ENCODE measurements at places on chromosomes 1 and 21.
A peak's percentile ranks its signal among the peaks of the same experiment; 100 is the strongest.

GRCh38 chr1:159132271-159132881, 39.0 kb upstream of the CADM3 start:
- DNase-seq = peak; percentile 17

DNA sequence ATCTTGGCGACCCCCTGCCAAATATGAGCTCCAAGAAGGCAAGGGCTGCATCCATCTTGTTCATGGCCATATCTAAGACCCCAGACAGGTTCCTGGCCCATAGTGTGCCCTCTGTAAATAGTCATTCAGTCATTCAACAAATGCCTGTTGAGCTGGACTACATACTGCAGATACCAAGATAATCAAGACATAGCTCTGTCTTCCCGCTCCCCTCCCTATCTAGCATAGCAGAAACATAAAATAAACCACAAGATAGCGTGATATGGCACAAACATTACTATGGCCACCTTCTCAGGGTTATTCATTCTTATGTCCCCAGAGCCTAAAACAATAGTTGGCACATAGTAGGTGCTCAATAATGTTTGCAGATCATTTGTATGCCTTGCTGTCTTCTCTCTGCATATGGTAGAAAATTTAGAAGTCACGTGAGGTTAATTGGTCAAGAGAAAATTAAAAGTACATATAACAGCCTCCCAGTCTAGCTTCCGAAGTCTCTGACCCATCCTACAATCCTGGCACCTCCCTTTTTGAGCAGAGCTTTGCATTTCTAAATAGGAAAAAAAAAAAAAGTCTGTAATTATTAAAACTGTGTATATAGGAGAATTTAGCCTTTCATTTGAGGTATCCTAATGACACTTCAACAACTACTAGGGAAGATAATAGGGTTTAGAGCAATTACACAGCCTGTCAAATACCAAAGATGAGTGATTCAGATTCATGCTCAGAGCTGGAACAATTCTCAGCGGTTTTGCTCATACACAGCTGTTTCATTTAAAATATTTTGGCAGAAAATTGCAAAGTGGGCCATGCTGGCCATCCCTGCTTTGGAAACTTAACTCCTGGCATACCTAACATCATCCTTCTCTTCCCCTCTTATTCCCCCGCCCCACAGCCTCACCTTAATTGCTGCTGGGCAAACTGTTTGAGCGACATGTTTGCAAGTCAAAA, 219.0 kb downstream of the KAZN start:
- DNase-seq = no peak

DNA sequence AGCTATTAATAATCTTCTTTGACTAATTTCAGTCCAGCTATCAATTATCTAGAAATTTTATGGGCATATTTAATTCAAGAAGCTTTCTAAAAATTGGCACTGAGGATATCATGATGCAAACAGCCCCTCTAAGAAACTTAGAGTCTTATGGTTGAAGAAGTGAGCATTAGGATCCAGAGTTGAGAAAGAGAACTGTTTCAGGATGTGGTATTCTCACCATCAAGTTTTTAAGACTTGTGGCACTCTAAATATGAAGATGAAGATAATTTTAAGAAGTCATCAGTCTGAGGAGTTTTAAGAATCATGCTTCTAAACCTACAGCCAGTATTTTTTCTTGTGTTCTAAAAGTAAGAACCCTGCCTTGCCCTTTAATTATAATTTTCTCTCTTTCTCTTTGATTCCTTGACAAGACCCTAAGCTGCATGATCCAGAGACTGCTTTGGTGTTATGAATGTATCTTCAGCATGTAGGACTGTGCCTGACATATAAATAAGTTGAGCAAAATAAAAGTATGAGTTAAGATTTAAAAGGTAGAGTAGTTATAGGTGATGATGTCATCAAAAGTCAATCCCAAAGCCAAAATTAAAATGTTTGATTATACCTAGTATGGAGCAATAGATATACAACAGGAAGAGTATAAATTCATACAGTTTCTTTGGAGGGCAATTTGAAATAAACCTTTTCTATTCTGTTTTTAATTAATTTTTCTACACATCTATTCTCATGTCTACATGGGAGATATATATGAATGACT, 39.1 kb downstream of the RPS6KC1 start:
- no peak for DNase-seq

GRCh38 chr1:160748181-160748877, 9.3 kb downstream of the SLAMF7 start:
- no peak for DNase-seq

- no peak for DNase-seq
Observed at GRCh38 chr1:31063631-31064030, 1.9 kb downstream of the PUM1 start.

DNA sequence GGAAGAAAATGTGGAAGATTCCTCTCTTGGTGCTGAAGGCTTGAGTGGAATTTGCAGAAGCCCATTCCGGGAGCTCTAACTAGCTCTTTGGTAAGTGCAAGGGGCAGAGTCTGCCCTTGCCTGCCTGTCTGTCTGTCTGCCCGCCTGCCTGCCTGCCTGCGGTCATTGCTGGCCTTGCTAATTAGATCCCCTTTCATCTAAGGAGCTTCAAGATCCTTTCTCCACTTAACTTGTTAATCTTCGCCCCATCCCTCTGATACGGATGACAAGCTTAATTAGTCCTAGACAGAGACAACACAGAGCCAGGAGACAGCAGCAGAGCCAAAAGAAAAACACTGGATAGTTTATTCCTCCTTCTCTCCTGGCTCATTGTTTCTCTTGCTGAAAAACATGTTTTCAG, 80.2 kb upstream of the GADD45A start:
- no peak for DNase-seq

- no peak for DNase-seq
Observed at GRCh38 chr1:192830595-192831246, 21.9 kb downstream of the RGS2 start.

DNA sequence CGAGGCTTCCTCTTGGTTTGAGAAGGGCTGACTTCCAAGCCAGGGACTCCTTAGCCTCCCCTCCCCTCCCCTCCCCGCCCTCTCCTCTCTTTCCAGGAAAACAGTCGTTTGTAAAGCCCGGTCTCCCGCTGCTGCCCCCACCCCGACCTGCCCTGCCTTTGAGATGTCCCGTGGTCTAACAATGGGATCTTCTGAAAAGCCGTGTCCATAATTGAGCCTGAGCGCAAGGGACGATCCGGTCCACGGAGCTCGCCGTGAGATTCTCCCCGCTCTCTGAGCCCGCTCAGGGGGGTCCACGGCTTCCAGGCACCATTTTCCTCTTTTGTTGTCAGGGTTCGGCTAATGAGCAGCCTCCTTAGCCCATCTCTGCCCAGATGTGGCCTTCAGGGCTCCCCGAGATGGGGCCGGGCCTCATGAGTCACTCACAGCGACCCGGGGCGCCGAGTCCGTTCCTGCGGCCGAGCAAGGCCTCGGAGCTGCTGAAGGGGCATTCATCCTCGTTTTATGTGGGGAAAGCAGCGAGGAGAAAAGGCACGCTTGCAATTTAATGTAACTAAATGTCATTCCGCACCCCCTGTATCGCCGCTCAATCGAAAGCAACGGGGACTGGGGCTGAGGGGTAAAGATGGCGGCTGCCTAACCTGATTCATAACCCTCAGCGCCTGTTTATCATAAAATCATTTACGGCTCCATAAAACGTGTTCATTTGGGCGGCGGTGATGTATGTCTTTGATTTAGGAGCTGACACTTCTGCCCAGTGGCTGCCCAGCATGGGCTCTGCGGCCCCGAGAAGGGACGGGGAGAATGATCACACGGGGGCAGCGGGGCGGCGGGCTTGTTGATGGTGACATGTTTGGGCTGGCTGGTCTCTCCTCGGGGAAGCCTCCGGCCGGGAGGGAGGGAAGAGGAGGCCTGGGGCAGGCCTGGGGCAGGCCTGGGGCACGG, 232.6 kb upstream of the C1orf174 start:
- no peak for DNase-seq

- DNase-seq = no peak
Observed at GRCh38 chr1:91651661-91652071, 151.0 kb downstream of the CDC7 start.

- no peak for DNase-seq
Observed at GRCh38 chr1:65323246-65323645, 13.9 kb downstream of the DNAJC6 start.

DNA sequence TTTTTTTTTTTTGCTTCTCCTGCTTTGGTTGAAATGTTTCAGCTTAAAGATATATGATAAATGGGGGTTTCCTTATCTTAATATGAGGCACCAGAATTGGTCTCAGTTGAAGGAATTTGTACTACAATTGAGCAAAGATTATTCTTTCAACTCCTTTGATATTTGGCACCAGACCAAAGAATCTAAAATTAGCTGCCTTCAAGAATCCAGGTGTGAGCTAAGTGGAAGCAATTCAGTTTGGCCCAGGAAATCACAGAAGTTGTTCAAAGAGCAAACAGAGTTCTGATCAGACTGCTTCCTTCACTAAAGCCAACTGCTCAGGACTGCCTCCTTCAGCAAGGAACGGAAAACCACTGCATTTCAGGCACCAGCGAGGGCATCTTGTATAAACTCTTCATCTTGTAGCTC, 68.3 kb upstream of the BCAR3 start:
- no peak for DNase-seq

- no peak for DNase-seq
Observed at GRCh38 chr1:162233066-162233465, 143.6 kb downstream of the SPATA46 start.

DNA sequence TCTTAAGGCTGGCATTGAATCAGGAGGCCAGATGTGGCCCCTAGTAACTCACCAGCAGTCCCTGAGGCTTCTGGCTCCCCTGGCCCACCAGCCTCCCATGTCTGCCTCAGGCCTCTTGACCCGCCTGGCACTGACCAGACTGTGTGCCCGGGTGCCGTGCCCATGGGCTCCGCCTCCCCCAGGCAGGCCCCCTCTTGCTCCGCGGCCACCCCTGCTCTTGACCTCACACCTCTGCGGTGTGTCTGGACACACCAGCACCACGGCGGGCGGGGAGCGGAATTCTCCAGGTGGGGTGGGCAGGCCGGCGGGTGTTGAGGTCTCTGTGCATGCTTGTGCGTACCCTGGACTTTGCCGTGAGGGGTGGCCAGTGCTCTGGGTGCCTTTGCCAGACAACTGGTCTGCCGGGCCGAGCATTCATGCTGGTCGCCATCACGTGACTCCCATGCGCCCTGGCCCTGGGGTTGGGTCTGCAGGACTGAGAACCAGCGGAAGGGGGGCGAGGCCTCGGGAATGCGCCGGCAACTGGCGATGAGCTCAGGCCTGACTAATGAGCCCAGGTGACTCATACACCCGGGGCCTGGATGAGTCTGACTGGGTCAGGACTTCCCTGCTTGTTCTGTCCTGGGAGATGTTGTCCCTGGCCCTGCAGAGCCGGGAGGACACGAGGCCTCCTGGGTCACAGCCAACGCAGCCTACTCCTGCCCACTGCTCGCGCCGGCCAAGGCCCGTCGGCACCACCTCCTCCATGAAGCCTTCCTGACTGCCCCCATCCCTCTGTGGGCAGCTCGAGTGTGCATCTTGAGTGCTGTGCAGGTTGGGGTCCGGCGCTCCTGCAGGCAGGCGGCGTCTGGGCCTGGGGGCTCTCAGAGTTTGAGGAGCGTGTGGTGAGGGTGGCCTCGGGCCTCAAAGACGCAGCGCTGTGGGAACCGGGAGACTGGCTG, 22.6 kb downstream of the COL18A1 start:
- no peak for DNase-seq

DNA sequence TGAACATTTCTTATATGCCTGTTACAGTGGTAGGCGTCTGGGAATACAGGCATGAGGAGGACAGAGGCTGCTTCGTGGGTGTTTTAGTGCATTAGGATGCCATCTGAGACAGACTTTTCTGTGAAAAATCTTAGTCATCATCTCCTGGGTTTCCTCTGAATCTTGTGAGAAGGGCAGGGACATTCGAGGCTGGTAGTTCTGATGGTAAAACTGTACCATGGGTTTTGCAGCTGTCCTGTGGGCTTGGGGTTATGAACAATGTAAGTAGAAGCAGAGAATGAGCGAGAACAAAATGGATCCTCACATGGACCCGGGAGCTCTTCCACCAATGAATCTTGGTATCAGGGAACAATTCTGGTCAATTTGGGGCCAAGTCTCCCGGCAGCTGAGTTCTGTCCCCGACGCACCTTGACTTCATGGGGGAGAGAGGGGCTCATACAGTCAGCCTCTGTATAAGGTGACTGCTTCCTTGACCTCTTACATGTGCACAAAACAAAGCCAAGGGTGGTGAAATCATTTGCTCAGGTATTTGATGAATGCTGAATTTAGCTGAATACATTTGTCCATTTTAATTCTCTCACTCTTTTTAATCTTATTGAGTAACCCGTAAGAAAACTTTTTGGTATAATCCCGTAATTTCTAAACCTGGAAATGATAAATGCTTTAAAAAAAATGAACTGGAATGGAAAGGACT, 63.6 kb upstream of the ERRFI1 start:
- no peak for DNase-seq

GRCh38 chr1:29960156-29960755, 723.9 kb downstream of the PTPRU start:
- no peak for DNase-seq

DNA sequence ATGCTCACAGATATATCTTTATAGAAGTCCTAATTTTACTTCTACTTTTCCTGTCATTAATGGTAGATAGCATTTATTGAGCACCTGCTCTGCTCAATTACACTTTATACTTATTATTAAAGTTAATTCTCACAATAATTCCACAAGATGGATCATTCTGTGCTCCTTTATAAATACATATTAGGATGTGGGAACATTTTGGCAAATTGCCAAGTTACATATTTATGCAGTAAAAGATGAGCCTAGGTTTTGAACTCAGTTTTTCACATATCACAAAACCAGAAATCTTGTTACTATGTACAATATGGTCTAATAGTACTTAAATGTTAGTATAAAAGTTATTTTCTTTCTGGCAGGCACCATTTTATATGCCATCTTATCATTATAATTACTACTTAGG, 895.0 kb upstream of the B3GALT2 start:
- no peak for DNase-seq

DNA sequence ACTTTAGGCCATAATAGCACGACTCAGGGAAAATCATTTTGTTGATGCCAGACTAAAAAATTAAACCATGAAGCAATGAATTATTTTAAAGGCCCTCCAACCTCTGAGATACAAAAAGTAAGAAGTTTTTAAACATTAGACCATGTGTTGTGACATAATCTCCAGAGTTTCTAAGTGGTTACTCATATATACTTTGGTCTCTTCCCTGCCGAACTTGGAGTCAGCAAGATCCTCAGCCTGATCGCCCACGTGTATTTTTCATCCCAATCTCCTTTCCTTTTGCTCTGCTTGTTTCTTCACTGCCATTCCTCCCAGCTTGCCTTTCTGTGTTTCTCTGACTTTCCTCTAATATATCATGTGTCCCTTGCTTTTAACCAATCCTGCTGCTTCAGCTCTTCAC, 3.8 kb downstream of the ARV1 start:
- DNase-seq = no peak

- peak; percentile 90 for DNase-seq
Observed at GRCh38 chr1:2494323-2494693, 18.2 kb downstream of the PLCH2 start.

DNA sequence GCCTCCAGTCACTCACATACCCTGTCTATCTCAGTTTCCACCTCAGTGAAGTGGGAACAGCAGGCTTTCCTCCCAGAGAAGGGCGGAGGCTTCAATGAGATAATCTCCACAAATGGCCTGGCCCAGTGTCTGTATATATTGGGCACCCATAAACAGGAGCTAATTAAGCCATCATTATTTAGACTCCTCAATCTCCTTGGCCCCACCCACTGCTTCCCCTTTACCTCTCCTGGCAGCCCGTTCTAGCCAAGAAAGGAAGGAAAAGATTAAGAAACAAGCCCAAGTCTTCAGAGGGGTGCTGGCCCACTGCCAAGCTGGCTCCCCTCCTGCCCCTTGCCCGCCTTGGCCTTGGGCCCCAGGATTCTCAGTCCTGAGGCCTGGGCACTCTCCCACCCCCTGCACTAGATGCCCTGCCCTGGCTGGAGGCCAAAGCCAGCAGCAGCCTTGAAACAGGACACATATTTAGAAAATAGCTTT, 15.9 kb upstream of the EPB41 start:
- no peak for DNase-seq

- peak; percentile 28 for DNase-seq
Observed at GRCh38 chr1:190478149-190479049, 735 bp upstream of the BRINP3 start.

All from HuH-7 (cell line).